Right renal pelvis (tissue), 4 donors: ENCODE measurements at places on chromosomes 6 and 20. TPM values are rescaled to one million over a fixed set of nuclear protein-coding genes. Genes with fewer than 3 reads are reported as not detected.

PARD6B gene
- polyA plus RNA-seq = 18.7 TPM

C20orf202 gene
- 0.28 TPM for polyA plus RNA-seq

SULF2 gene
- polyA plus RNA-seq = 63.4 TPM

RNF39 gene
- 1.5 TPM for polyA plus RNA-seq

IL17F gene
- not detected for polyA plus RNA-seq

SLC17A4 gene
- polyA plus RNA-seq = 1.9 TPM

GGTLC1 gene
- polyA plus RNA-seq = not detected

OR2H1 gene
- not detected for polyA plus RNA-seq

TRDN gene
- 1.8 TPM for polyA plus RNA-seq

KHDC1L gene
- 0.34 TPM for polyA plus RNA-seq

RALY gene
- polyA plus RNA-seq = 153 TPM
